GM12865 (cell line): ENCODE measurements at places on chromosomes 7 and 10.

GRCh38 chr10:65394502-65395297, 1531.1 kb upstream of the LRRTM3 start:
- DNase-seq: peak; percentile 3

DNA sequence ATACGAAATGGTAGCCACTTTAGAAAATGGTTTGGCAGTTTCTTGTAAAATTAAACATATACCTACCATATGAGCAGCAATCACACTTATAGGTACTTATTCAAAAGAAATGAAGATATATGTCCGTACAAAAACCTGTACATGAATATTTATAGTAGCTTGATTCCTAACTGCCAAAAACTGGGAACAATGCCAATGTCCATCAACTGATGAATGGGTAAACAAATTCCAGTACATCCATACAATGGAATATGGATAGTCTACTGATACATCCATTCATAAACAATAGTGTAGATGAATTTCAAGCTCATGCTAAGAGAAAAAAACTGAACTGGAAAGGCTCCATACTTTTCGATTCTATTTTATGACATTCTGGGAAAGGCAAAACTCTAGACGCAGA, 68.5 kb downstream of the AGK start:
- no peak for DNase-seq

DNA sequence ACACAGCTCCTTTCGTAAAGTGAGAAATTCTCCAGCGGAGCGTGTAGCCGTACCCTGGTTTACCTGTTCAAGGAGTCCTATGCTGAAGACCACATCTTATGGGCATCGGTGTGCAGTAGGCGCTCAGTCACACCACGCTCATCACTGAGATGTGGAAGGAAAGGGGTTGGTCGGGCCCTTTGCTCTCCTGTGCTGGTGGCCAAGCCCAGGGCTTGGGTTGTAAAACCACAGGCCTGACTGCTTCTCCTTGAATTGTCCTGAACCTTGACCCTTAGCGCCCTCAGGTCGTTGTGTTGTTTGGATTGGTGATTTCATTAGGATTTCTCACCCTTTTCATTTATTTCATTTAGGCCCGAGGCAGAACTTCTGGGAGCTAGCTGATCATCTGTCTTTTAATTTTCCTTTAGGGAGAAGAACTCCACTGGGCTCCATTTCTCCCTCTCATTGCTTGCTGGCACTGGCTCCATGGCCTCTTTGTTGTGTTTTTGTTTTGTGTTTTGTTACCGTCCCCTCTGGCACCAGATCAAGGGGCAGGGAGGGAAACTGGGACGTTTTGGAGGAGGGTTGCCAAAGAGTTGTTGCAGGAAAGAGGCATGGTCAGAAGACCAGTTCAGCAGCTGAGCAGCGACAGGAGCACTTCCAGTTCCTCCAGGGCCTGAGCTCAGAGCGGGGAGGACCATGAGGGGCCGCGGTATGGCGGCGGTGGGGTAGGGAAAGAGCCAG, 511.4 kb upstream of the GALNT17 start:
- DNase-seq: no peak

GRCh38 chr7:2869981-2870380, 25.9 kb upstream of the GNA12 start:
- no peak for DNase-seq

DNA sequence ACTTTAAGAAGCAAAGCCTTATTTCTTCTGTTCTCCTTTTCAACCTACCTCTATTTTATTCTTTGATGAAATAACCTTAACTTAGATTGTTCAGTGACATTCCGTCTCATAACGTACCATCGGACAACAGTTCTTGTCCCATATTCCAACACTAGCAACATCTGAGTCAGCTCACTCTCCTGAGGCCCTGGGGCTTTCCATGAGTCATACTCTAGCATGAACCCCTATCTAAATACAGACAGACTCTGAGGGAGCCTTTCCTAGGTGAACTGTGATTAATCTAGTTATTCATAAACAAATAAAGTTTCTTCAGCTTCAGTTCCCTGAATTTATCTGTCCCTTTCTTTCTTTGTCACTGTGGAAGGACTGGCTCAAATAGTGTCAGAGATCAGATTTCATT, 168.7 kb upstream of the LYZL1 start:
- no peak for DNase-seq

DNA sequence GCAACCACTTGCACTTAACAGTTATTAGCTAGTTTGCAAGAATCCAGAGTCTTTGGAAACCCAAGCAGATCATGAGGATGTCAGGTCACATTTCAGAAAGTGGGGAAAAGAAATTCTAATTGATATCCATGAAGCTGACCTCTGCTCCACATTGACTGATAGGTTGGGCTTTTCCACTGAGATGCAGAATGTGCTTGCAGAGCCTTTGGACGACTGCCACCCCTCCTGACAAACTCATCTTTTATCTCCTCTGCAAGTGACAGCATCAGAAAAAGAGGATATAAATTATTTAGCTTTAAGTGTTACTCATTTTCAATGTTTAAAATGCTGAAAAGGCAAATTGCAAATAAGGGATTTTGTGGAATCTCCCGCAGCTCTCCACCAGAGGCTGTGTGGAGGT, 75.3 kb downstream of the C10orf90 start:
- DNase-seq: no peak

DNA sequence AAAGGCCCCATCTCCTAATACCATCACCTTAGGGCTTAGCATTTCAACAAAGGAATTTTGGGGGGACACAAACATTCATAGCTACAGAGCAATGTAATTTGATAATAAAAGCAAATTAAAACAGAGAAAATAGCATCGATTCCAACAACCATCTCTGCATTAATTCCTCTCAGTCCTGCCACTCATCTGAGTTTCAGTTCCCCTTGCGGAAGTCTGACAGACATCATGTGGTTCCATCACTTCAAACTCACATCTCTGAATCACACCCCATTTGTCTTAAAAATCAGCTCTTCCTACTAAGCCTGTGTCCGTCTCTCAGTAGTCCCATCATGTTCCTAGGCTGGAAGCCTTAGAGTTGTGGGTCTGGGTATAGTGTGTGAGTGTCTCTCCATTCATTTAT, 3.6 kb downstream of the ADCK2 start:
- peak; percentile 60 for DNase-seq

DNA sequence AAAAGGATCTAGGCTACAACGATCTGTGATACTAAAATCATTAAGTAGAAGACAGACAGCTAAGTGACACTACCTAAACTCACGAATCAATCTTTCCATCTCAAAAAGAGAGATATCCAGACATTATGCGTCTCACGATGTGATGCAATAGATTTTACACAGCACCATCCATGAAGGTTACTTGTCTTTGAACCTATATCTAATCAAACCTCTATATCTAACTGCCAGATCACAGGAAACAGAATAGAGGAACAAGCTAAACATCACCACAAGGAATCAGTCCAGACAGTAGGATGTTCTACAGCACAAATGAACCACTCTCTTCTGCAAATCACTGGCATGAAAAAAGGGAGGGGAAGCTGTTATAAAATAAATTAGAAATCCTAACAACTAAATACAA, 4.1 kb downstream of the RAPGEF5 start:
- DNase-seq: no peak

DNA sequence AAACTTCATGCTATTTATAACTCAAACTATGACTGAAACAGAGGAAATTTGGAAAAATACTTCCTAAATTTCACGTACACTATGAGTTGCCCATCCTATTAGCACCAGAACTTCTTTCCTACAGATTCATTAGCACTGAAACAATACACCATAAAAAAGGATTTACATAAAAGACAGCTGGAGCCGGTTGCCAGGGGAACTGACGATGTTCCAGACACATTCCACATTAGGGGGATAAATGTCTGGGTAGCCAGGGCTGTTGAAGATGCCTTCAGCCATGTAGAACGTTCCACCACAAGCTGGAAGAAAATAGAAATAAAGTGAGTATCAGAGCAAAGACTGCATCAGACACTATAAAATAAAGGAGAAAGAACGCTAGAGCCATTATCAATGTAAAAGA, 129.8 kb upstream of the RSU1 start:
- no peak for DNase-seq

GRCh38 chr10:127354255-127354654, 157.9 kb upstream of the INSYN2A start:
- no peak for DNase-seq

- DNase-seq: no peak
Observed at GRCh38 chr7:131196803-131197202, 130.9 kb upstream of the MKLN1 start.

DNA sequence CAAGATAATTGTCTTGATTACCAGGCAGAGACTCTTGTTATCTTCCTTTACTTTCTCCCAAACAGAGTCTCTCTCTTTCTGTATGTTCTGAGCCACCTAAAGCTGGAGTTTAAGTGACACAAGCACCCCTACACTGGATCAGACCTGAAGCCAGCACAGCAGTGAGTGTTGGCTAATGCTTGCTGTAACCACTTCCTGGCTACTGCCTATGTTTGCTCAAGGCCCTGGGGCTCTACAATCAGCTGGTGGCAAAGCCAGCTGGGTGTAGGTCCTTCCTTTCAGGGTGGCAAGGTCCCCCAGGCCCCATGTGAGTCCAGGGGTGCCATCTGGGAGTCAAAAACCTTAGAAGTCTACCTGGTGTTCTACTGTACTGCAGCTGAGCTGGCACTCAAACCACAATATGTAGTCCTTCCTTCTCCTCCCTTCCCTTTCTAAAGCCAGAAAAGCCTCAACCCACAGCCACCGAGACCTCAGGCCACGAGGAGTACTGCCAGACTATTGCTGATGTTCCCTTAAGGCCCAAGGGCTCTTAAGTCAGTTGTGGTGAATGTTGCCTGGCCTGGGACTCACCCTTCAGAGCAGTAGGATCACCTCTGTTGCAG, 416.3 kb downstream of the ADRA2A start:
- DNase-seq: no peak

- no peak for DNase-seq
Observed at GRCh38 chr7:3986927-3987326, 685.9 kb downstream of the SDK1 start.

- no peak for DNase-seq
Observed at GRCh38 chr7:91913612-91914011, 27.1 kb upstream of the AKAP9 start.

DNA sequence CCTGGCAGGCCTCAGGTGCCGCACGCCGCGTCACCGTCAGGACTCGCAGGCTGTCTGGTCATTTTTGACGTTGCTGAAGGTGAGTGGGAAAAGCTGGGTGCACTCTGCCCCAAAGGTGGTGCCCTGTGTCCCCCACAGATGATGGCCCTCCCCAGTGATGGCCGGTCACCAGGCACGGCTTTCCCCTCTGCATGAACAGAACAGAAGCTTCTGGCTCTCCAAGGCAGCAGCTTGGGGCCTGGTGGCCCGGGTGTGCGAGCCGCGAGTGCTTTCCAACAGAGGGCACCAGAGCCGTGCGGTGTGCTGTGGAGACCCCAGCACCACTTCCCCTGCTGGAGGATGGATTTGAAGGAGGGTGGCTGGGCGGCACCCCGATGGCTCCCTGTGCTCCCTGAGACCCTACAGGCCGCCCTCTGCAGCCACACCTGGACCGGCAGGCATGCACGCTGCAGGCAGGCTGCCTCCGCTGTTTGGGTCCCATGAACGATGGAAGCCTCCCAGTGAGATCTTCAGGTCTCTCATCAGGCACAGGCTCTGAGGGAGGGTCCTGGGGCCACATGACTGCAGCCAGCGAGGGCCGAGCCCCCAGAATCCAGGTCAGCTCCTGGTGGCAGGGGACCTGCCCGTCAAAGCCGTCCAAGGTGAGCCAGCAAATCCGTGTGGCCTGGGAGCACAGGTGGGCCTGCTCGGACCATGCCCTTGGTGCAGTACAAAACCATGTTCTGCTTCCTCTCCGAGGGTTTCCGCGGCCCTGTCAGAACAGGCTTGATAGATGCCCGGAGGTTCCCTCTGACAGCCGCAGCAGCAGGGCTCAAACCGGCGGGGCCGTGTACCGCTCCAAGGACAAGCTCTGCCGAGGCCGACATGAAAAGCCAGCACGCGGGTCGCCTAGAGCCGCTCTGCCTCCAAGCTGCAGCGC, 195.4 kb downstream of the EBF3 start:
- no peak for DNase-seq

- DNase-seq: no peak
Observed at GRCh38 chr7:30817371-30817767, 46.2 kb downstream of the MINDY4 start.

DNA sequence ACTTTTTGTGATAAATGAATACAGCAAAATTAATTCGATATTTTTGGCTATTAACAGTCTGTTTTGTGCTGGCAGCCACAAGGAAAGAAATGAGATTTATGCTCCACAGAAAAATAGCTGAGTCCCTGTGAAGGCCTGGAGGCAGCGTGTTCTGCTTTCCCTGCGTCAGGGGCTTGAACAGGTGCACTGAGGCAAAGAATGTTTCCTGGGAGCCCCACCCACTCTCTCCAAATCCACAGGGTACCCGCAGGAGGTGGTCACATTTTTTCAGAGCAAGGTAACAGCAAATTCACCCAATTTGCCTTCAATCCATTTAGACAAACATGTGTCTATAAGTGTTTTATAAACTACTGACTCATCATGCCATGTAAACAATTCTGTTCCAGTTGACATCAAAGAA, 308.1 kb downstream of the TCERG1L start:
- no peak for DNase-seq

DNA sequence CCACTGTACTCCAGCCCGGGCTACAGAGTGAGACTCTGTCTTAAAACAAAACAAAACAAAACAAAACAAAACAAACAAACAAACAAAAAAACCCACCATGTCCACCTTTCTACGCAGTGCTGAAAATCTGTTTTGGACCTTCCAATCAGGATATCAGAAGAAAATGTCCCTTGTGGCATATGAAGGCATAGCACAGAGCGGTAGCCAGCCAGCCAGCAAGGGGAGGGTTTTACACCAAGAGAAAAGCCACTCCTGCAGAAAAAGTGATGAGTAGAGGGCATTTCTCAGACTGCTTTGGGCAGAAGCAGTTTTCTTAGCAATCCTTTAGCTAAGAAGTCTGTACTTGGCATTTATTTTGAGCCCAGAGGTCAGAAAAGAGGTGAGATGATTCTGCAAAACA, 612.2 kb downstream of the TYW1 start:
- DNase-seq: no peak

DNA sequence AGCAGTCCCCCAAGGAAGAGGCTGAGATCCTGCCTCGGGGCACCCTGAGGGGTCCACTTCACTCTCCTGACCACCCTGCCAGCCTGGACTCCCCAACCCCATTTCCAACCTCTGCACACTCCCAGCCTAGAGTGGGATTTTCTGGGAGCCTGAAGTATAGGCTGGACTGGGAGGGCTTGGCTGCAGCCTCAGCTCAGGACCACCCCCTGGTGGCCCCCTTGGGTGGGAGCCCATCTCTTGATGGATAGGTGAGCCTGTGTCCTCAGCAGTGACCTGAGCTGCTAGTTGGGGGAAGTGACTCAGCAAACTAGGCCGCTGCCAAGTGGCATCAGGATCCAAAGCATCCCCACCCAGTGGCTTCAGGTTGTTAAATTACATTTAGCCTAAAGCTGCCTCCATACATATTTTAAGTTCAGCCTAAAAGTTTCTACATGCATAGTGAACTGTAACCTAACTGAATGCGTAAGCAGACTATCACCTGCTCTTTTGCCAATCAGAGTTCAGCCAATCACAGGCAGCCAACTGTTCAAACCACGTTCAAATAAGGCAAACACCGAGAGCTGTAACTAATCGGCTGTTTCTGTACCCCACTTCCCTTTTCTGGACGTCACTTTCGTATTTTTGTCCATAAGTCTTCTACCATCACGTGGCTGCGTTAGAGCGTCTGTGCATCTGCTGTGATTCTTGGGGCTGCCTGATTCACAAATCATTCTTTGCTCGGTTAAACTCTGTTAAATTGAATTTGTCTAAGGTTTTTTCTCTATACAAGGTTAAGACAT, 144.0 kb downstream of the PLPP4 start:
- peak; percentile 15 for DNase-seq

GRCh38 chr7:17229228-17229627, 69.2 kb upstream of the AHR start:
- DNase-seq: no peak
